ENCODE measurements at places on chromosomes 1 and 21.

GRCh38 chr1:195218428-195219212, 1389.6 kb downstream of the KCNT2 start:
- no peaks in the 10 kb centered on the region for H3K36me3 ChIP-seq
- H3K4me3 ChIP-seq, result no peak overlapping the region
- H3K27me3 ChIP-seq, result no peaks in the 10 kb centered on the region
- H3K27ac ChIP-seq, result no peak overlapping the region

DNA sequence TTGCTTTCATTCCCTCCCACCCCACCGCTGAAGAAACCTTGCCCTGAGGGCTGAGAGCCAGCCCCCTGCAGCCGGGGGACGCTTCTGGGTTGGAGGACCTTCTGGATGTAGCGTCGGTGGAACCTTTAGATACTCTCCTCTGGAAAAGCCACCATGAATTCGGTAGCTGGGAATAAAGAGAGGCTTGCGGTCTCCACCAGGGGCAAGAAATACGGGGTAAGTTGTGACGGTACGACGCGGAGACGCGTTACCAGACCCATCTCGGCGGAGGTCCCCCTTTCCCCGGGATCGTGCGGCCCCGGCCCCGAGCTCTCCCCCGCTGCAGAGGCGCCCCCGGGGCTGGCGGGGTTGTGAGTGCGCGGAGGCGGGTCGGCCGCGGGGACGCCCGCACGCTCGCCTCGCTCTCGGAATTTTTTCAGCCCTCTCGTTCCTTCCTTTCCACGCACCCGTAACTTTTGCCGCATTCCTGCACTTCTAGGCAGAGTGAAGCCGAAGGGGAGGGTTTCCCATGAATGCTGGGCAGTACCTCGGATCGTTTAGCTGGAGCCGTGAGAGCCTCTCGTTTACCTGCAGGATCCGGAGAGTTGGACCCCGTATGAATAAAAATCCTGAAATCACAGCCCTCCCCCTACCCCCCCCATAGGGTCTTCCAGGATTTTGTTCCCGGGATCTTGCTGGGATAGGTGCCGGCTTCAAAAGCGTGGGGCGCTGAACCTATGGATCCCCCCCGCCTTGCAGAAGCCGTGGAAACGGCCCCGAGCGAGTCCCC, 671 bp downstream of the KIF26B start:
- no peak overlapping the region for H3K27ac ChIP-seq
- H3K4me1 ChIP-seq, result peaks cover 10% of the 10 kb centered on the region
- peaks cover 66% of the 10 kb centered on the region for H3K27me3 ChIP-seq
- no peaks in the 10 kb centered on the region for H3K36me3 ChIP-seq

- H3K4me3 ChIP-seq, result no peak overlapping the region
- H3K36me3 ChIP-seq, result peaks cover 4% of the 10 kb centered on the region
- H3K4me1 ChIP-seq, result peaks cover 3% of the 10 kb centered on the region
- H3K27me3 ChIP-seq, result peaks cover 14% of the 10 kb centered on the region
- no peak for DNase-seq
- H3K27ac ChIP-seq, result no peak overlapping the region
These were observed 20.1 kb downstream of the DYRK3 start for GRCh38 chr1:206655471-206655882.

GRCh38 chr1:185157599-185158412, 839 bp downstream of the SWT1 start:
- peaks cover 4% of the 10 kb centered on the region for H3K36me3 ChIP-seq
- H3K27me3 ChIP-seq, result no peaks in the 10 kb centered on the region
- peaks cover 44% of the 10 kb centered on the region for H3K4me1 ChIP-seq
- H3K27ac ChIP-seq, result peak overlapping the region; percentile 91
- no peak for DNase-seq

DNA sequence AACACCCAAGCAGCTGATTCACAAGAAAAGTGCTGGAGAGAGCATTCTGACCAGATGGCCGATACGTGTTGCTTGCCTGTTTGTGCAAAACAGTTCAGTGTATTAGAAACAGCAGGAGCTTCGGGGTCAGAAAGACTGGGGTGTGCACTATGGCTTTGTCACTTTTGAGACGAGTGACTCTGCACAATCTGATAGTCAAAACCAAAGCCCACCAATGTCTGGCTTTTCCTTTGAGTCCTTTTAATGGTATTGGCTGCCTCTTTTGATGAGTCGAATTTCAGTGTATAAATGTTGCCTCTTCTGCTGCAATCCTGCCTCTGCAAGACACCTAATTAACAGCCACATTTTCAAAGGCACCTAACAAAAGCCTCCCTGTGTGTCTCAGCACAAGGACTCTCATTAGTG, 444.6 kb downstream of the AJAP1 start:
- H3K27me3 ChIP-seq, result no peaks in the 10 kb centered on the region
- no peaks in the 10 kb centered on the region for H3K4me1 ChIP-seq
- H3K27ac ChIP-seq, result no peak overlapping the region
- no peak for DNase-seq

GRCh38 chr1:202805886-202806844, 2.1 kb downstream of the KDM5B start:
- peak overlapping the region; percentile 91 for H3K27ac ChIP-seq
- peaks cover 5% of the 10 kb centered on the region for H3K36me3 ChIP-seq
- peaks cover 58% of the 10 kb centered on the region for H3K4me1 ChIP-seq
- H3K27me3 ChIP-seq, result peaks cover 7% of the 10 kb centered on the region
- DNase-seq, result peak; percentile 37

- peaks cover 7% of the 10 kb centered on the region for H3K4me1 ChIP-seq
- no peak for DNase-seq
- no peaks in the 10 kb centered on the region for H3K36me3 ChIP-seq
- H3K4me3 ChIP-seq, result no peak overlapping the region
These were observed 133.5 kb upstream of the SOD1 start for GRCh38 chr21:31526040-31526439.

- no peak overlapping the region for H3K4me3 ChIP-seq
- H3K4me1 ChIP-seq, result peaks cover 19% of the 10 kb centered on the region
- no peak overlapping the region for H3K27ac ChIP-seq
- H3K36me3 ChIP-seq, result peaks cover 2% of the 10 kb centered on the region
- no peaks in the 10 kb centered on the region for H3K27me3 ChIP-seq
These were observed 55.2 kb downstream of the FGGY start for GRCh38 chr1:59352065-59352464.

DNA sequence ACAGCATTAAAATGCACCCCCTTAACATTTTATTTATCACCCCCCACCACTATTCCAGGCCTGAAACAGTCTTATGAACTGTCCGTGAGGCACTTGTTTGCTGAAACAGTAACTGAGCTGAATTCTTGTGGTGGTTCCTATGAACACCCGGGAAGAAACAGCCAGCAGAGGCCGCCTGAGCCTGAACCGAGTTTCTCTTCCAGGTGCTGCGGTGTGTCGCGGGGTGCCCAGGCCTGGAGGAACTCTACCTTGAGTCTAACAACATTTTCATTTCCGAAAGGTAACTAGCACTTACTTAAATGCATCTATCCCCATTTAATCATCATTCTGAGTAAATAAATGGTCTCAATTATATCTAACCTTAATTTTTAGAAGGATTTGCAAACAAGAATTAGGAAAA, 66.8 kb downstream of the TBCE start:
- no peak overlapping the region for H3K4me3 ChIP-seq
- no peaks in the 10 kb centered on the region for H3K27me3 ChIP-seq
- DNase-seq, result no peak

- H3K4me1 ChIP-seq, result no peaks in the 10 kb centered on the region
- H3K4me3 ChIP-seq, result no peak overlapping the region
- no peak for DNase-seq
These were observed 65.5 kb downstream of the ERI3 start for GRCh38 chr1:44289530-44289929.

DNA sequence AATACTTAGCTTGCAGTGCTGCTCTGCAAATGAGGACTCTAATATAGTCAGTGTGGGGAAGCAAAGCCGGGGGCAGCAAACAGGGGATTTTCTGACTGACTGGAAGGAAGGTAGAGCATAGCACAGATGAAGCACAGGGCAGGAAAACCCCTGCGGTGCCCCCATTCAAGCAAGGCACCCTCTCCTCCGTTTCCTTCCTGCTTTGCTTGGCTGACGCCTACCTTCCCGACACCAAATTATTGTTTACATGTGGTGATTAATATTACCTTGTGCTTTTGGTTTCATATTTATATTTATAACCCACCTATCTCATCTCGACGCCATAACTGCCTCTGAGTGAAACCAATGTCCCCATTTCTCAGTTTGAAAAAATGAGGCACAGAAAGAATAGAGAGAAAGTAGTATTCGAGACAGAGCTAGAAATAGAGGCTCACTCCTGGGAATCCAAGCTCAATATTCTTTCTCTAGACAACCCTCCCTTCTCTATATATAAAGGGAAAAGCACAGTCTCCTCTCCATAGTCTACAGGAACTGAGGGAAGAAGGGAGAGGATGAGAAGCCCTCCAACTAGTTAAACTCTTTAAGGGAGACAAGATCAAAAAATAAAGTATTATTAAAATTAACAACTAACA, 41.3 kb downstream of the PIK3C2B start:
- peak overlapping the region; percentile 71 for H3K4me3 ChIP-seq
- peak; percentile 55 for DNase-seq
- H3K4me1 ChIP-seq, result peaks cover 20% of the 10 kb centered on the region
- H3K27ac ChIP-seq, result peak overlapping the region; percentile 85
- H3K36me3 ChIP-seq, result peaks cover 15% of the 10 kb centered on the region

DNA sequence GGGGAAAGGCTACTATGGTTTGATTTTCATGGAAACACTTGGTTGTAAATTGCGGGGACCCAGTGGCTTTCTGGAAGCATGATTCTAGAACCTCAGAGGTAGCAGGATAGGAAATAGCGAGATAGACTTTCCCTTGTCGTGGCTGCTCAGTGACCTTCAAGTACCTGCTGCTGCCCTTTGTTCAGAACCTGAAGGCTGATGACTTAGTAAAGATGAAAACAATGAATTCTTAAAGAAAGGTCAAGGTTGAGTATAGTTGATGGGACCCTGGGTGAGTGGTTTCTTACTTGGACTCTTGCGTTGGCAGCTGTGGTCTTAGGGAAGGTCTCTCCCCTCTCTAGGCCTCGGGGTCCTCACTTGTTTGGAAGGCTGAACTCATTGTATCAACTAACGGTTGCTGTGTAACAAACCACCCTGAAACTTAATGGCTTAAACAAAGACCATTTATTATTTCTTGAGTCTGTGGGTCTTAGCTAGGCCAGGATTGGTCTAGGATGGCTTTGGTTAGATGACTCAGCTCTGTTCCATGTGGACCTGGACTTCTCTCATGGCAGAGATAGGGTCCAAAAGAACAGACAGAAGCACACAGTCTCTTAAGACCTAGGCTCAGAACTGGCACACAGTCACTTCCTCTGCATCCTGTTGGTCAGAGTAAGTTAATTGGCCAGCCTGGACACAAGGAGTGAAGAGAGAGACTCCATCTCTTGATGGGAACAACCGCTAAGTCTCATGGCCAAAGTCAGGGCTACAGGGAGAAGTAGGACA, 89.2 kb upstream of the SELENON start:
- no peak overlapping the region for H3K27ac ChIP-seq
- peaks cover 12% of the 10 kb centered on the region for H3K4me1 ChIP-seq
- H3K4me3 ChIP-seq, result no peak overlapping the region
- H3K27me3 ChIP-seq, result peaks cover 14% of the 10 kb centered on the region
- no peaks in the 10 kb centered on the region for H3K36me3 ChIP-seq
- DNase-seq, result no peak

GRCh38 chr21:42421018-42421793, 17.5 kb downstream of the UBASH3A start:
- H3K4me3 ChIP-seq, result peak overlapping the region; percentile 64
- peak overlapping the region; percentile 64 for H3K27ac ChIP-seq
- peaks cover 78% of the 10 kb centered on the region for H3K4me1 ChIP-seq
- no peaks in the 10 kb centered on the region for H3K27me3 ChIP-seq
- DNase-seq, result peak; percentile 53

- no peaks in the 10 kb centered on the region for H3K4me1 ChIP-seq
- no peak overlapping the region for H3K27ac ChIP-seq
- no peak for DNase-seq
- no peaks in the 10 kb centered on the region for H3K36me3 ChIP-seq
- H3K27me3 ChIP-seq, result no peaks in the 10 kb centered on the region
These were observed 415.3 kb upstream of the CAMK1G start for GRCh38 chr1:209168204-209168603.

DNA sequence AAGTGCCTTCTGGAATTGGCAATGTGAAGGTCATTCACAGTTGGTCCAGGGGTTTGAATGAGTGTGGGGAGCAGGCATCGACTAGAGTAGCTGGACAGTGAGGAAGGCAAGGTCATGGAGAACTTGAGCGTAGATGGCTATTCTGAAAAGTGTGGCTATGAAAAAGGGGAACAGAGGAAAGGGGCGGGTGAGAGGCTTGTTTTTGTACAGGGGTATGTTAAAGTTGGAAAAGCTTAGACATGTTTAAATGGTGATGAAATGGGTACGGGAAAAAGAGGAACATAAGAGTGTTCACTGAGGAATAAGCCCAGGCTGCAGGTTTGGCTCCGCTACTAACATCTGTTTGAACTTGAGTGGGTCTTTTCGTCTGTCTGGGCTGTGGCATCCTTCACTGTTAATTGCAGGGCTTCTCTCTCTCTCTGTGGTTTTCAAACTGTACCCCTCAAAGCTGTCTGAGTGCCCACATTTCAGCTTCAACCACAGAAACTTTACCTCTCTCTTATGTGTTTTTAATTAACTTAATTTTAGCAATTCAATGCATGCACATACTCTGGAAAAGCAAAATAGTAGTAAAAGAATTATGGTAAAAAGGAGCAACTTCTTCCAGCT, 70.8 kb upstream of the COA6 start:
- H3K27ac ChIP-seq, result no peak overlapping the region
- no peak overlapping the region for H3K4me3 ChIP-seq
- peaks cover 19% of the 10 kb centered on the region for H3K27me3 ChIP-seq

DNA sequence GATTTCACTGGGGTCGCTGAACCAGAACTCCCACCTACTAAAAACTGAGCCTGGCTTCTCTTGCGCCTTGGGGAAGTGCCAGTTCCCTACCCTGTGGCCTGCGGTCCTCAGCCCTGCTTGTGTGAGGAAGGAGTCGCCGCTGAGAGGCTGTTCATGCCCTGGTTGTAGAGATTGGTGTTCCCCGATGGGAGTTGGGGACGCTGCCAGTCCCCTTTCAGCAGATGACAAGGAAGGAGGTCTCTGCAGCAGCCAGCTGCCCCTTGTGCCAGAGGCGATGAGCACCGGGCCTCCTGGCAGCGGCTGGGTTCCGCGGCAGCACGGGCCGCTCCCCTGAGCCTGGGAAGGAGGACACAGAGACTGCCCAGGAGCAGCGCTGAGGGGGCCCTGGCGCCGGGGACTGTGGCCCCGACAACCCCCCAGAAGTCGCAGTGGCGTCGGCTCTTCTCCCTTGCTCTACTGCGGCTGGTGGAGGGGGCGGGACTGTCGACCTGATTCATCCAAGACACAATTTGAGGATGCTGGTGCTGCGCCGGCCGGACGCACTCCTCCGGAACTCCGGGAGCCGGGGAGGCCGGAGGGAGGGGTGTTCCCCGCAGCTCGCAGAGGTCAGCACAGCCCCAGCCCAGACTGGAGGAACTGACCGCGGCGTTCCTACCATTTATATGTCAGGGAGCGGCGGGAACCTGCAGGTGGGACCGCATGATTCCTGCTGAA, 12.0 kb upstream of the ADORA3 start:
- H3K27me3 ChIP-seq, result no peaks in the 10 kb centered on the region
- no peak for DNase-seq
- H3K4me1 ChIP-seq, result peaks cover 43% of the 10 kb centered on the region
- H3K36me3 ChIP-seq, result no peaks in the 10 kb centered on the region
